ENCODE measurements at places on chromosomes 13 and 19.

DNA sequence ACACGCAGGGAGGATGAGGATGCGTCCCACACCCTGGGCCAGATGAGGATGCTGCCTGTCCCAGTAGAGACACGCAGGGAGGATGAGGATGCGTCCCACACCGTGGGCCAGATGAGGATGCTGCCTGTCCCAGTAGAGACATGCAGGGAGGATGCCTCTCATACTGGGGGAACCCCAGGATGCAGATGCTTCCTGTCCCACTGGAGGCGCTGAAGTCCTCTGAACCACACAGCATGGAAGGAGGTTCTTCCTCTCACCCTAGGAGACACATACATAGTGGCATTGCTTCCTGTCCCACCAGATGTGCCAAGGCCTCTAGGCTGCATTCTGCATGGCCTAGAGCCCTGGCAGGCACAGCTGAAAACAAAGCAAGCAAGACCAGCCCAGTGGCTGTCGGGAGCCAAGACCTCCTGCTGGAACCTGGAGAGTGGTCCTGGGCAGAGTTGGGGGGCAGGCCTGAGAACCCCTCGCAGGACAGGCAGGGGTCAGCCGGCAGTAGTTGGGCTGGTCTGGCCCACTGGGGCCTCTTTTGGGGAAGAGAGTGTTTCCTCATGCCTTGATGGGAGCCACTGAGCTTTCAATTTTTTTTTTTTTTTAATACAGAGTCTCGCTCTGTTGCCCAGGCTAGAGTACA is 4.3 kb downstream of the HPN start:
- DNase-seq: no peak

GRCh38 chr19:30255791-30256495 is 116.2 kb upstream of the ZNF536 start:
- no peak for DNase-seq

DNA sequence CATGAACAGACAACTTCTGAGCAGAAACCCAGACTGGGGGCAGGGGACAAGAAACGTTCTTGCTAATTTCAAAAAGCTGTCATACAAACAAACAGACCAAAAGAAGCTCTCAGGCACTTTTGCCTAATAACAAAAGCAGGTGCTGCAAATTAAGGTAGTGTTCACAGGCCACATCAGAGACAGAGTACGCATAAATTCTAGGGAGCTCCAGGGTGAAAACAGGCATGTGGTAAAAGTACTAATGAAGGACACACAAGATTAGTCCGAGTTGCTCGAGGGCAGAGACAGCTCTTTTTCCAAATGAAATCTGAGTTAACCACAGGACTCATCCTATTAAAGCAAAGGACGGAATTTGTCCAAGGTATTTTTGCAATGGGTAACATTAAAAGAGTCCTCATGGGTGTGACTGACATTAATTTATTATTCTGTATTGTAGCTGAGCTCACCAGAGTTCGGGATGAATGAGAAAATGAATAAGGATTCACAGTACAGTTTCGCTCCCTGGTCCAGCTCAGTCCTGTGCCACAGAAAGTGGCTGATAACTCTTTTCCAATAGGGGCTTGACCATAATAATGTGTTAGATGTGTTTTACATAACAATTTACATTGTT is 197.3 kb downstream of the LHFPL6 start:
- DNase-seq: no peak

- no peak for DNase-seq
Measured at GRCh38 chr13:110684388-110685056, 21.4 kb downstream of the CARS2 start.

DNA sequence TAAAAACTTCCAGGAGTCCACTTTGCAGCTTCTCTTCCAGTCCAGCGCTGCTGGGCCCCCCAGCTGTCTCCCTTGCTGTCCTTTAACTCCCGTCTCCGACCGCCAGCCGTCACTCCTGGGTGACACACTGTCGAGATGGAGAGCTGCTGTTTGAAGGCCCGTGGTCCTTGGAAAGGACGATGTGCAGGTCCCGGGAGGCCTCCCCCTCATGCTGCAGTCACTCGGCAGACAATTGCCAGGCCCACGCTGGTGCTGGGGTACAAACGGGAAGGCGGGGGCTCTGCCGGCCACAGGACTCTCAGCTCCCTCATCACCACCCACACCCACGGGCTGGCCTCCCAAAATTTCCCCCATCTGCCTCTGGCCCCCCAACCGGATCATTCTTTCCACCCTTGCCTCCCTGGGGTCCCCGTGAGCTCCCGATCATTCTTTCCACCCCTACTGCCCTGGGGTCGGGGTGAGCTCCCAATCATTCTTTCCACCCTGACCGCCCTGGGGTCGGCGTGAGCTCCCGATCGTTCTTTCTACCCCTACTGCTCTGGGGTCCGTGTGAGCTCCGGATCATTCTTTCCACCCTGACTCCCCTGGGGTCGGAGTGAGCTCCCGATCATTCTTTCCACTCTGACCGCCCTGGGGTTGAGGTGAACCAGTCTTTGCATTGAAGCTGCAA is 16.0 kb upstream of the ZNF554 start:
- no peak for DNase-seq

GRCh38 chr13:25806264-25806974 is 245.4 kb downstream of the SHISA2 start:
- no peak for DNase-seq

All from neuronal stem cell (in vitro differentiated cells).